ENCODE measurements at places on chromosomes 3 and 15.
A peak's percentile ranks its signal among the peaks of the same experiment; 100 is the strongest.

DNA sequence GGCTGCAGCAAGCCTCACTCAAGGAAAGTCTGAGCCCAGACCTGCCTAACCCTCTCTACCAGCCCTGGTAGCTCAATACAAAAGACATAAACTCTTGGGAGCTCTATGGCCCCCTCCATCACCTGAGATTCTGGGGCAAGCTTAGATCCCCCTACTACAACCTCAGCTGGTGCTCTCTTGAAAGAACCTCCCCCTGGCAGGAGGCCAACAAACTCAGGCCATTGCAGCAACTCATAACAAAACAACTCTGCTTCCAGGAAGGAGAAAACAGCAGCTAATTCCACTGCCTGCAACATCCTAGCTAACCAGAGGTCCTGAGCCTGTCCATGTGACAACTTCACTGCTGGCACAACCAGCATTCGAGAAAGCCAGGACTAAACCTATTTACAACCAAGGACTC is 169.2 kb downstream of the ROBO1 start:
- no peak for DNase-seq

DNA sequence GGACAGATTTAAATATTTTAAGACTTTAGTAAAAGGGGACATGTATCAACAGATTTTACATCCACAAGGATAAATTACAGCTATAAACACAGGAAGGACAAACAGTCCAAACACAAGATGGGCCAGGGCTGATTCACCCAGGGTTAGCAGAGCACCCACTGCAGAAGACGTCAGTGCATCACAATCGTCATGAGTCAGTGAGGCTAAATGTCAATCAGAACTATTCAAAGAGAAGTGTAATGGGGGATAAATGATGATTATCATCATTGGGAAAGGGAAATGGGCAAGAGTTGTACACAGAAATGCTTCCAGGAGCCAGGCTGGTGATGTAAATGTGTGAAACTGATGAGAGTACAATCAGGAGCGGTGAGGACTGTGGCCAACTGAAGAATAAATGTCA is 226.8 kb downstream of the PLCL2 start:
- peak; percentile 24 for DNase-seq

GRCh38 chr3:73484656-73485248 is 140.0 kb downstream of the PDZRN3 start:
- DNase-seq = no peak

- no peak for DNase-seq
Measured at GRCh38 chr3:133832802-133833144, 27.2 kb downstream of the SRPRB start.

- DNase-seq = no peak
Measured at GRCh38 chr15:48409623-48410022, 78.4 kb downstream of the DUT start.

DNA sequence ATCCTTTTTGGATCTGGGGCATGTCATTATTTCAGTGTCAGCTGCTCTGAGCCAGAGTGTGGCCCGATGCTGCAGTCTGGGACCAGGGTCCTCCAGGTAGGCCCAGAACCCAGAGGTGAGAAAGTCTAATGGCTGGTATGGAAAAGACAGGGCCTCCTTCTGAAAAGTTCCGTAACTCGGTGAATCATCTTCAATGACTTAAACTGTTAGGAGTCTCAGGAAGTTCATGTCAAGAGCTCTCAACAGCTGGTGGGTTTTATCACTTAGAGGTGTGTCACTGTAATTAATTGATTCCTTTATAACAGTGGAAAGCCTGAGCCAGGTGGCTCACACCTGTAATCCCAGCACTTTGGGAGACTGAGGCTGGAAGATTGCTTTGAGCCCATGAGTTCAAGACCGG is 28.5 kb upstream of the PDE8A start:
- DNase-seq = no peak

DNA sequence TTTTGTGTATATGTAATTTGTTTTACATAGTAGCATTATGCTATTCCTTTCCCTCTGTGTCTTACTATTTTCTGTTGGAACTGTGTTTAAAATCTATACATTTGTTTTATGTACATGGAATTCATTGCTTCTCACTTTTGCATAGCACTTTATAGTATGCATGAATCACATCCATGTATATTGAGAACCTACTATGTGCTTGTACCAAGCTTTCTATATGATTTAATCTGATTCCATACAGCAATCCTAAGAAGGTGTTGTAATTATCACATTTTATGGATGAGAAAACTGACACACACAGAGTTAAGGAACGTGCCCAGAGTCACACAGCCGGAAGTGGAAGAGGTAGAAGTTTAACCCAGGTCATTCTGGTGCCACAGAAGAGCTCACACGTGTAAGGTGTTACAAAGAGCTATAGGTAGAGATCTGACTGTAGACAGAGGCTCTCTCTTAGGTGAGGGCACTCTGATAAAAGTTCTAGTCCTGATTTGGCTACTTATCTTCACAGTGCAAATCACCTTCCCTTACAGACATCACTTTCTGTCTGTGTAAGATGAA is 3.5 kb upstream of the SMAD3 start:
- DNase-seq = no peak
